ENCODE measurements at places on chromosomes 6 and 20.
A peak's percentile ranks its signal among the peaks of the same experiment; 100 is the strongest.

GRCh38 chr20:9417665-9418064 is 96.7 kb upstream of the LAMP5 start:
- ATAC-seq = peak; percentile 74

GRCh38 chr20:31963889-31964288 is 4.1 kb upstream of the XKR7 start:
- no peak for ATAC-seq

DNA sequence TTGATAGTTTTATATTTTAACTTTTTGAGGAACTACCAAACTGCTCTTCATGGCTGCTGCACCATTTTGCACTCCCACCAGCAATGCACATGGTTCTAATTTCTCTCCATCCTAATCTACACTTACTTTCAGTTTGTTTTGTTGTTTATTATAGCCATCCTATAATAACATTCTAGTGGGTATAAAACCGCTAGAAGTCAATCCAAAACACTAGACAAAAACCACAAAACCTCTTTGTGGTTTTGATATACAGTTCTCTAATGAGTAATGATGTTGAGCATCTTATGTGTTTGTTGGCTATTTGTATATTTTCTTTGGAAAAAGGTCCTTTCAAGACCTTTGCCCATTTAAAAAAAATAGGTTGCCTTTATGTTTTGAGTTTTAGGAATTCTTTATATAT is 5.6 kb downstream of the RPP21 start:
- ATAC-seq = no peak

GRCh38 chr20:5056801-5057599 is 55.7 kb upstream of the SLC23A2 start:
- peak; percentile 94 for ATAC-seq

GRCh38 chr6:94600636-94601035 is 976.7 kb upstream of the MANEA start:
- no peak for ATAC-seq

- no peak for ATAC-seq
These were observed 34.9 kb upstream of the DST start for GRCh38 chr6:56677559-56677958.

DNA sequence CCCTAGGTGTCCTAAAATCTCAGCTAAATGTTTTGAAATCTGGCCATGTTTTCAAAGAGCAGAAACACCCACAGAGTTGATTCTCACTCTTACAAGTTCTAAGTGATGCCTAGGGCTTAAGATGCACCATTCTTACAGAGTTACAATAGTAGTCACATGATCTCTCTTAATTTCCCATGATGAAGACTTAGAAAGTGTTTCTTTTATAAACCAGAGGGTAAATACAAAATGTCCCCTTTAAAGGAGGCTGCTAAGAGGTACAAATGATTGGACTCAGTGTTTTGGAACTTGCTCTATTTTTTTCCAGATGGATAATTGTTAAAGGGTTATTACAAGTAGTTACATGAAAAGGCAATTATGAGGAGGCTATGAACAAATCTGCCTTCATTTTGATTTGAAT is 244.6 kb downstream of the GRM1 start:
- no peak for ATAC-seq

- ATAC-seq = peak; percentile 13
These were observed 203.2 kb upstream of the SMLR1 start for GRCh38 chr6:130624046-130624445.

GRCh38 chr20:63381781-63382431 is 20.8 kb upstream of the CHRNA4 start:
- no peak for ATAC-seq

GRCh38 chr20:37670351-37670791 is 23.5 kb upstream of the CTNNBL1 start:
- ATAC-seq = no peak

GRCh38 chr20:2331106-2331505 is 35.3 kb downstream of the TGM3 start:
- ATAC-seq = peak; percentile 69

GRCh38 chr20:4401601-4402000 is 320.1 kb upstream of the PRND start:
- ATAC-seq = no peak

DNA sequence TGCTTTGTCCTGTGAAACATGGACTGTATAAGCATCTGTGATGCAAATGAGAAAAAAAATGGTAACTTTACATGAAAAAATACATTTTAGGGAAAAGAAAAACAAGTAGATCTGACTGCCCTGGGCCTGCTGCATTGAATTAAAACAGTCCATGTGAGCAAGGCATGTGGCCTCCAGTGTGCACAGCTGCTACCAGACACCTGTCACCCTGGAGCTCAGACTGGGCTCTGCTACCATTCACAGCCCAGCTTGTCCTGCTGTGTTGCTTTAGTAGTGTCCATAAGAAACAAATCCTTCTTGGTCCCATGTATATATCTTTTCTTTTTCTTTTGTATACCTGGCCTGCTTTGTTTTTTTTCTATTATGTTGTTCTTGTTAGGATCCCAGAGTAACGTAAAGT is 315.9 kb downstream of the NKAIN2 start:
- no peak for ATAC-seq

- no peak for ATAC-seq
These were observed 1.2 kb upstream of the ACAT2 start for GRCh38 chr6:159760602-159761057.

- no peak for ATAC-seq
These were observed 179.7 kb downstream of the ADGRG6 start for GRCh38 chr6:142481466-142481865.

DNA sequence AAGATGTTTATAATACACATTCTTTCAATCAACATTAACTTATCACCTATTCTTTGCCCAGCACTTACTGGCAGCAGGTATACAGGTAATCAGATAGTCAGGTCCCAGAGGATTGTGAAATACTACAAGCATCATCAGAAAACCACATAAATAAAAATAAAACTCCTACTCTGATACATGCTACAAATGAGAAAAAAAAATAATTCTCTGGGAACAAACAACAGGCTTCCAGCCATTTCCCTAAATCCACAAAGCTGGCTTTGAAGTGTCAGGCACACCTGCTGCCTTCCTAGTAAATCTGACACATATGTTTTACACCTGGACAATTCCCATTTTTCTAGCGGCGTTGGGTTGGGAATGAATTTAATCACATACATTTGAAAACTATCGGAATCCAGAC is 384.5 kb upstream of the CDH4 start:
- no peak for ATAC-seq

DNA sequence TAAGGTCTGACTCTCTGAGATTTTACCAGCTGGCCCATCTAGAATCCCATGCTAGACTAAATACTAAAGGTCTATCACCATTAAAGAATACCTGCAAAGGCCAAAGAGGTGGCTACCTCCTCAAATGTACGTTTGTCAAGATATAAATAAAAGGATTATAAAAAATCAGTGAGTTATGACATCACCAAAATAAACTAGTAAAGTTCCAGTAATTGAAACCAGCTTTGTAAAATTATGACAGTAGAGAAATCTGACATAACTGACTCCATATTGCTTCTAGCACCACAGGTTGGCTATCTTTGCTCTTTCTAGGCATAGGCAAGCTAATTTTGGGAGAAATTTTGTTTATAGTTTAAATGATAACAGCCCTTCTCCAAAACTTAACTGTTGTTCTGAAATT is 536.3 kb downstream of the TFAP2A start:
- no peak for ATAC-seq

DNA sequence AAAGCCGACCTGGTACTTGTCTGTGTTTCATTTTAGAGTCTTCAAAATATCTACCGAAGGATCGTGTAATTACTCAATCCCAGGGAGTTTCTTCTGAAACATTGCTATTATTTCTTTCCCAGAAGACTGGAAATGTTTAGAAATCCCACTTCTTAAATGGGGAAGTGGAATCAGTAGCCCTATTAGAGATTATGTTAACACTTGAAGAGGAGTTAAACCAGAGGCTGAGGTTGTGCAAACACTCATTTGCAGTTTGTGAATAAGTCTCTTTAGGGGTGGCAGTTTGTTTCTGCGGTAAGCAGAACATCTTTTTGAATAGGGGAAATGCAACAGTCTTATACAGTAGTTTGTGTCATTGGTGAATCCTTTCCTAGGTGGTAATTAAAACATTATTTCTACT is 21.3 kb downstream of the DSP start:
- no peak for ATAC-seq

DNA sequence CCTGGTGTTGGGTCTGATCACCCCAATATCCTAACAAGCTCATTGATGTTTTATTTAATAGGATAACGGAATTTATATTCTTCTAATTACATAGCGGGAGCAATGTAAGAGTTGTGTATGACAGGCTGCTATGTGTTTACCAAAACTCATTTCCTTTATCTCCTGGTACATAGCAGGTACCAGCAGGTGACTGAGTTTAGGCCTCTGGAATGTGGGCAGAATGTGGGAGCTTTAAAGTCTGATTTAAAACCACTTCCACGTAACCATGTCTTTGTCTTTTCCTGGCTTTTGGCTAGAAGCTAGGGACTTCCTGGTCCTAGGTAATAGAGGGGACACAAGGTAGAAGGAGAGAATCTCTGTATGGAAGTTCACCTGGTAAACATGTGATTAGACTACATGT is 504.6 kb upstream of the SYNCRIP start:
- ATAC-seq = no peak

- ATAC-seq = no peak
These were observed 195.1 kb downstream of the HDGFL1 start for GRCh38 chr6:22764496-22764895.

- no peak for ATAC-seq
These were observed 117.4 kb downstream of the ADAT2 start for GRCh38 chr6:143333081-143333480.

DNA sequence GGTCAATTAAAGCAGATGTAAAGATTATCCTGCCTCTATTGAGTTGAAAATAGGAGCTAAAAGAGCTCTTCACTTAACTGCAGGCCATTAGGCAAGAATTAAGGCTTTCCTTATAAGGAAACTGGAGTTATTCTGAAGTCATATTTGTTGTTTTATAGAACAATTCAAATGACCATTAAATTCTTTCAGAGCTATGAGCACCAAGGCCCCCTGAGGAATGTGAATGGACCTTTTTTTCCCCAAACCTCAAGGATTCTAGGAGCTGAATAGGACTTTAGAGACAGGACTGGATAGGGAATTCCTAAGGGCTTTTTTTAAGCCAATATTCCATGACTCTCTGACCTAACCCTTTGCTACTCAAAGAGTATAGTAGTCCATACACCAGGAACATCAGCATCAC is 565.7 kb upstream of the BTBD3 start:
- no peak for ATAC-seq

GRCh38 chr20:40641202-40641601 is 47.8 kb downstream of the MAFB start:
- ATAC-seq = no peak

GRCh38 chr20:45037050-45037449 is 63.9 kb downstream of the KCNS1 start:
- no peak for ATAC-seq

DNA sequence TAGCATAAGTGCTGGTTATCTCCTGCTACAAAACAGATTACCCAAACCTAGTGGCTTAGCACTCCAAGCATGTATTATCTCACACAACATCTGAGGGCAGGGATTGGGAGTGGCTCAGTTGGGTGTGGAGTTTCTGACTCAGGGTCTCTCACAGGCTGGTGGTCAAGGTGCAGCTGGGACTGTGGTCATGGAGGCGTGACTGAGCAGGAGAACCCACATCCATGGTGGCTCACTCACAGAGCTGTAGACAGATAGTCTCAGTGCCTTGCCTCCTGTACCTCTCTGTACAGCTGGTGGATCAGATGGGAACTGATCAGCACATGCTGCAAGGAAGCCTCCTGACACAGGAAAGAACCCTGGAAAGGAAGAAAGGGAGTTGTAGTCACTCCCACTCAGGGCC is 83.1 kb upstream of the CST7 start:
- ATAC-seq = peak; percentile 12

DNA sequence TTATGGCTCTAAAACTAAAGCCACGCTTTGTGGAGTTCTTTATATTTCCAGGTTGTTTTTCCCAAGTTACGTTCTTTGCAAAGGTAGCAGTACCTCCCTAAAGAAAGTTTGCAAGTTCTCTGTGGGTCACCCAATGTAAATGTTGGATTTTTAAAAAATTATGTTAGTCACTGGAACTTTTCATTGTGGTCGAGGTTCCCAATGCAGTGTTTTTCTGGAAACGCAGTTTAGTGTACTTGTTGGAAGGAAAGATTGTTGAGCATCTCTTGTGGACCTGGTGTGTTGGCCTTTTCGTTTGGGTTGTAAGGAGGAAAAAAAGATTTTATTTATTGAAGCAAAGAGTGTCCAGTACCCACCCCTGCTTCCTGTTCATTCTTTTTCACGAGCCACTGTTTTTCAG is 1.4 kb downstream of the TOP1 start:
- no peak for ATAC-seq

DNA sequence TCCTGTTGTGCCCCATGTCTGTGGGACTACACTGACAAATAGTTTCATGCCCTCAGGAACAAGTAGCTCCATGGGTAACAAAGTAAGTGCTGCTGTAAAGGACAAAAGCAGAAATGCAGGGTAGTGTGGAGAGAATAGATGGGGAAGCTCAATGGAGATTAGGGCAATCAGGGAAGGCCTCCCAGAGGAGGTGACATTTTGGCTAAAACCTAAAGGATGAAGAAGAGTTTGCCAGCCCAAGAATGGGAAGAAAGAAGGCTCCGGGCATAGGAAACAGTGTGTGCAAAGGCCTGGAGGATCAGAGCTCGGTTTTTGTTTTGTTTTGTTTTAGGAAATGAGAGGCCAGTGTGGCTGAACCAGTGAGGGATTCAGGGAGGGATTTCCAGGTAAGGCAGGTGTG is 43.6 kb upstream of the FAM83D start:
- ATAC-seq = peak; percentile 52

GRCh38 chr20:31712112-31712553 is 10.5 kb downstream of the BCL2L1 start:
- ATAC-seq = no peak

GRCh38 chr6:70107852-70108629 is 194.8 kb downstream of the COL9A1 start:
- no peak for ATAC-seq
